Retinal pigment epithelial cell (primary cell): ENCODE measurements at places on chromosomes 2 and 18.

DNA sequence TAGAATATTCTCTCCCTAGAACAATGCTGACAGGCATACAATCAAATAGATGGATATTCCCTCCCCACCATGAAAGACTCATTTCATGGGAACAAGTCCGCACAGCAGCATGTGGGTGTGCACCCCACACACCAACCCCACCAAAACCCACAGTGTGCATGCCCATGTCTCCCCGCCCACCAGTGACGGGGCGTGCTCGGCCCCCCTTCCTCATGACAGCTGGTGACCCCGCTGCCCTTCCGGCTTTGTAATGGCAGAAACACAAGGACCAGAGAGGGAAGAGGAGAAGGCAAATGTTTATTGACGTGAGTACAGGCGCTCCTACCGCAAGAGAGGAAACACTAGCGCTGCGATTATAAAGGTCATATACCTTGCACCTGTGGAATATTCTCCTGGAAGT lies 30.8 kb upstream of the ODC1 start:
- DNase-seq = no peak

GRCh38 chr2:162890690-162891311 lies 52.2 kb upstream of the KCNH7 start:
- peak; percentile 24 for DNase-seq

DNA sequence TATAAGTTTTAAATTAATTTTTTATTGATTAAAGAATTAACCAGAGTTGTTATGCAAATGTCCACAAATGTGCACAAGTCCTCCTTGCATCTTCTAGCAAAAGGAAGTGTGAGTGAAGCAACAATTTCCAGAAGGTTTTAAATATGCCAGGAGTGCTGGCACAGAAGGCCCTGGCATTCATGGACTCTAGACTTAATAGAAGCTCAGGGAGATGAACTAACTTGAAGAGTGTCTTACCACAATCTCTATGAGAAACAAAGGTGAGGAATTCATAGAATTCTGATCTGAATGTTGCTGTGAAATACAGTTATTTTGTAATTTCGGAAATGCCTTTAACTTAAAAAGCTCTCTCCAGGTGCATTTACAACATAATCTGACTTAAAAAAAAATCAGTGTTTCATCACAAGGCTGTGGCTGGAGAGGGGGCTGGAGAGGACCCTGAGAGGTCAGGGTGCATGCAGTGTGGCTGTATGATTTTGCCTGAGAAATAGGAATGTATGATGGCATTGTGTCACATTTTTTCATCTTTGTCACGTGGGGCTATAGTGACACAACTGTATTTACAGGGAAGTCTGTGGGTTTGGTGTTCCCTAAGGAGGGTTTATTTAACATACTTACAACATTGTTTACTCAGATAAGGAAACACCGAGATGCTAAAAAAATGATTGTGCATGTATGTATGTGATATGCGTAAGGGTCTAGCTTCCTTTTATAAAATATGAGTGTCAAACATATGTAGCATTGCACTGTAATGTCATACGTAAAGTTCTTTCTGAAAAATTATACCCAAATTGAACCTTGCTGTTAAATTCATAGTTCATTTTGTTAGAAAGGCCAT lies 66.2 kb downstream of the MAP4K4 start:
- DNase-seq = no peak

DNA sequence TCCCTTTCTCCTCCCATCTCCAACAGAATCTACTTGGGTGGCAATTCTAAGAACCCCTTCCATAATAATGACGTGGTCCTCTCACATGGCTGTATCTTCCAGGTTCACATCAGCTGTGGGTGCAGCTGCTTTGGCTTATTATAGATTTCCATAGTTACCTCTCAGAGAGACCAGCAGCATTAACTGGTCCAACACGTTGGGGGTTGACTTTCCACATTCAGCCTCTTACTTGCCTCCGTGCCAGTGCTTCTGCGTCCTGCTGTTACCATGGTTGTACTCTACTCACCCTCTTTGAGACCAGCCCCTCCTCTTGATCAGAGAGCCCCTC lies 570.7 kb downstream of the PLCL1 start:
- no peak for DNase-seq

GRCh38 chr2:17208511-17208910 lies 309.7 kb downstream of the RAD51AP2 start:
- DNase-seq = no peak
